Vagina (tissue), 2 donors: ENCODE measurements at places on chromosomes 16 and 17.
A peak's percentile ranks its signal among the peaks of the same experiment; 100 is the strongest.

- DNase-seq = no peak
Measured at GRCh38 chr16:77925531-77925930, 96.8 kb upstream of the CLEC3A start.

- peak; percentile 64 for DNase-seq
Measured at GRCh38 chr16:23152386-23153178, 3.3 kb upstream of the USP31 start.

DNA sequence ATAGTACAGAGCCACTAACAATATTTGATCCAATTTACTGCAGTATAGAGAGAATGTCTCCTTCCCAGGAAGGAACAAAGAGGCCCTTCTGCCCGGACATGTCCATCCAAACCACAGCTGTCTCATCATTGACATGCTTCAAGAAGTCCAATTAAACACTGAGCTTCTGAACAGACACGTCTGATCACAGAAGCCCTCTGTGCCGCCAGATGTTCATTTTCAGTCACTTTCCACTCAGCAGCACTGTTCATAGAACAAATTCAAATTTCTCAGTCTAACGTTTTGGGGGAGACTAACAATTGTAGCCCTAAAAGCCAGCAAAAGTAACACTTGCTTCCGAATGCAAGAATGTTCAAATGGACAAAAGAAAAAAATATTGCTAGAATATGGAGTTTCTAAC, 15.3 kb downstream of the ZC3H7A start:
- no peak for DNase-seq

DNA sequence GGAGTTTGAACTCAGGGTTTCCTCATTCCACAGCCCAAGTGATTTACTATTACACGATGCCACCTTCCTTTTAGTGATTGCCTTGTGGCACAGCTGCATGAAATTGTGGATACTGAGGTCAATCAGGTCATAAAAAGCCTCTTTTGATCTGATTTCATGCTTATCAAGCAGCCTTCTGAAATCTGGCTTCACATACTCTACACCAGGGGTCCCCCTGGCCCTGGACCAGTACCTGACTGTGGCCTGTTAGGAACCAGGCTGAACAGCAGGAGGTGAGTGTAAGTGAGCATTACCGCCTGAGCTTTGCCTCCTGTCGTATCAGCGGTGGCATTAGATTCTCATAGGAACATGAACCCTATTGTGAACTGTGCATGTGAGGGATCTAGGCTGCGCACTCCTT, 13.8 kb downstream of the SLFN5 start:
- no peak for DNase-seq

- DNase-seq = no peak
Measured at GRCh38 chr17:78493450-78493849, 83.7 kb downstream of the DNAH17 start.

- DNase-seq = no peak
Measured at GRCh38 chr16:84782846-84783245, 36.9 kb upstream of the CRISPLD2 start.

DNA sequence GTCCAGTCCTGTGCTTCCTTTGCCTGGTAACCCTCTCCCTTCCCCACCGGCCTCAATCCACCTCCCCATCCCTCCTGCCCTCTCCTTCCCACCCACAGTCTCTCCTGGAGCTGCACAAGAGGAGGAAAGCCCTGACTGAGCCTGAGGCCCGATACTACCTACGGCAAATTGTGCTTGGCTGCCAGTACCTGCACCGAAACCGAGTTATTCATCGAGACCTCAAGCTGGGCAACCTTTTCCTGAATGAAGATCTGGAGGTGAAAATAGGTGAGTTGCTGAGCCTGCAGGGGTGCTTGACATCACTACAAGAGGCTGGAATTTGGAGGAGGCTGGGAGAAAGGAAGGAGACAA, 1.3 kb downstream of the PLK1 start:
- no peak for DNase-seq
